Uterus (tissue), 4 donors: ENCODE measurements at places on chromosomes 7 and 10.
A peak's percentile ranks its signal among the peaks of the same experiment; 100 is the strongest.

DNA sequence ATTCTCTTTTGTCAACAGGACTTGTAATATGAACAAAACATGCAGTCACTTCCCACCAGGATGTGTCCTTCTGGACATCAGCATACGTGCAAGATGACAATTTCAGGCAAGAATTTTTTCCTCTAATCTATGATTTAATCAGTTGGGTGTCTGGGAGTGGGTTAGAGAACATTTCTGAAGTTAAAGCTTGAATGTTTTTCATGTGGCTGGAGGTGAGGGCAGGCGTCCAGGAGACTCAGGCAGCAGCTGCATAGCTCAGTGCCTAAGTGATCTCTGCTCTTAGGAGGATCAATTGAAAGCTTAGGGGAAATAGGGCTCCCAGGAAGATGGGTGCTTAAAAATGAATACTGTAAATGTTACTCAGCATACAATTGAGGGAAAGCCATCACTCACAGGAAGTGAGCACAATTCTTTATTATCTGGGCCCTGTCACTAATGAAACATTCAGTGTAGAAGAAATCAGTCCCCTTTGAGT is 457.6 kb upstream of the KLF6 start:
- peak; percentile 45 for DNase-seq

- no peak for DNase-seq
Measured at GRCh38 chr7:96663871-96664445, 45.7 kb downstream of the SEM1 start.

GRCh38 chr10:126021833-126022500 is 125.6 kb downstream of the FANK1 start:
- no peak for DNase-seq

GRCh38 chr7:50539725-50540124 is 25.5 kb downstream of the DDC start:
- DNase-seq = no peak

DNA sequence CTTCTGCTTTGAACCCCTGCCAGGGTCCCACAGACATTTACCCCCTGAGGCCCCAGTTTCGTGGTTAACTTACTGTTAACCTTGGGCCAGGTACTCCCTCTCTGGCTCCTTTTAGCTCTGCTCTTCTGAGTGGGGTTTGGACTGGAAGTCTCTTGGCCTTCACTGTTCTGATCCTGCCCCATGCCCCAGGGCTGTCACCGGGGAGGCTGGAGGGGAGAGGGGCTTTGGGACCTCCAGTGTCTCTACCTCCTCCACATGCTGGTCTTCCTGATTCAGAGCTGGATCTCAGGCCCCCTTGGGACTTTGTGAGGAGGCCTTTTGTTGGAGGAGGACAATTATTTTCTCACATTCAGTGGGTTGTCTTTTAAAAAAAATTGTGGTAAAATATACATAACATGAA is 12.7 kb upstream of the PALD1 start:
- DNase-seq = no peak

DNA sequence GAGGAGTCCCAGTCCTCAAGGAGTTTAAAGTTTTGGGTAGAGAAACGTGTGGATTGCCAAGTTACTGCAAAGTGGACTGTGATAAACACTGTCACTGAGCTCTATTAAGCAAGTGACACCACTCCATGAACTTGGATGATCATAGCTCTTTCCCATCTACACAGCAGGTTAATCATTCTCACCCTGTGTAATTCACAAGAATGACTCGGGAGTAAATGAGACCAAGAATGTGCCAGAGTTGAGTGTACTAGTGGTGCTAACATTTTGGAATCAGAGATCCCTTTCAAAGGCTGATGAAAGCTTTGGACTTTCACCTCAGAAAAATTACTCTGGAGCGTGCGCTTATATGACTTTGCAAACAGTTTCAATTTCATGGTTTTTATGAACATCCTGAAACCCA is 80.8 kb downstream of the RBM20 start:
- no peak for DNase-seq

DNA sequence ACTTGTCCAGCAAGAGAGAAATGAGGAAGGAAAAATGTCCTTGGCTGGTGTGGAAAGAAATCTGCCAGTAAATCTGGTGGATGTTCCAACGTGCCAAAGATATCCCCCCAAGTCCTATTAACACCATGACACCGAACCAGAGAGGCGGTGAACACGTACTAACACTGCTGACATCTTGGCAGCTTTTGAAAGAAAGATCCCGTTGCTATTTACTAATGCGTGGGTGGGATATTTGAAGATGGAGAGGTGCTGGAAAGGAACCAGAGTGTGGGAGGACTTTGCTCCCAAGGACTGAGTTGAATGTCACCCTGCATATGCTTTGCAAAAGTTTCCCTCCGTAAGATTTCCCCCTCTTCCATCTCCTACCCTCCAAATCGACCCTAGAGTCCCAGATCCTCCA is 7.9 kb downstream of the CCDC3 start:
- DNase-seq = no peak

DNA sequence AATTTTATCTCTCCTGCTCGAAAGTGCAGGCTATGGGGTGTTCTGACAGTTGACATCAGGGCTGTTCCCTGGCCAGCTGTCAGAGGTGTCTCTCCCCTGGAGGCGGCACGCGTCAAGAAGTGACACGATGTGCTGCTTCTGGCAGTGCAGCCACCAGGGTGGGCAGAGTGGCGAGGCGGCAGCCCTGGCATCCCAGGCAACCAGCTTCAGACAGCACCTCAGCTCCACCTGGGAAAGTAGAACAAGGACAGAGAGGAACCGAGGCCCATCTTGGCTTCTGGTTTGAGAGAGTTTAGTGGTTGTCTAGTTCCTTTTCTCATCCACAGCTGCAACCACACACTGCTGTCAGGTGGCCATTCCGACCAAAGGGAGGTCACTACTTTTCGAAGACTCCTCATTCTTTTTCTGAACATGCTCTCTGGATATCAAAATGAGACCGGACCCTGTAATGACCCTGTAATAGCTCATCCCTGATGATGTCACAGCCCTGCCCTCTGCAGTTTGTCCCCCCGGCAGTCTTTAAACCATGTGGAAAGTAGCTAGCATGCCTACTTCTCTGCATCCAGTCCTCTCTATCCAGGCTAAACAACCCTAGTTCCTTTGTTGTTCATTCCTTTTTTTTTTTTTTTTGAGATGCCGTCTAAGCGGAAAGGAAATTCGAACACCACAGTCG is 381.0 kb upstream of the NRP1 start:
- no peak for DNase-seq

GRCh38 chr7:106731187-106731586 is 70.2 kb upstream of the CCDC71L start:
- no peak for DNase-seq

DNA sequence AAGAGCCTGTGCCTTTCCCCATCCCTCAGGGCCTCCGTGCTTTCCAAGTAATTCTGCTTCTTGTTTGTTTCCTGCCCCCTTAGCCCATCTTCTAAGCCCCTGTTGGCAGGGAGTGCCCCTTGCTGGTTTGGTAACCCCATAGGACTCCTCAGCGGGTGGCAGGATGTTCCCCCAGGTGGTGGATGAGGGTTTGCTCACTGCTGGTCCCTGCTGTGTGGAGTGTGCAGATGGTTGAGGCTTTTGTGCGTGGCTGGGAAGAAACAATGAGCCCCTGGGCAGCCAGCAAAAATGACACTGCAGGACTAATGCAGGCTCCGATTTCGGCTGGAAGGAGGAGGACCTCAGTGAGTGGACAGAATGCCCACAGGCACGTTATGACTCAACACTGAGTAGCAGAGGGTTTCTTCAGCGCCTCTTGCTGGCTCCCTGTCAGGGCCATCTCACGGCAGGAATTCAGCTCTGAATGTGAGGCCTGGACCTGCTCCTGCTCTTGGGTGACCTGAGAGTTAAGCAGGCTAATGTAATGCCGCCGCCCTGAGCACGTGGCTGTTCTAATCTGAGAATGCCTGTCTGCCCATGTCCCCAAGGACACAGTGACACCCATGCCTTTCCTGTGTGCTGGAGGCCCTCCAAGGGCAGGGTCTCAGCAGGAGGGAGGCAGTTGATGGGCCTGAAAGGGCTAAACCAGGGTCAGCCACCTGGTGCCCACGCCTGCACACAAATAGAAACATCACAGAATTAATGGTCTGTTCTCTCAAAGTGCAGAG is 16.6 kb downstream of the BAG3 start:
- peak; percentile 67 for DNase-seq

DNA sequence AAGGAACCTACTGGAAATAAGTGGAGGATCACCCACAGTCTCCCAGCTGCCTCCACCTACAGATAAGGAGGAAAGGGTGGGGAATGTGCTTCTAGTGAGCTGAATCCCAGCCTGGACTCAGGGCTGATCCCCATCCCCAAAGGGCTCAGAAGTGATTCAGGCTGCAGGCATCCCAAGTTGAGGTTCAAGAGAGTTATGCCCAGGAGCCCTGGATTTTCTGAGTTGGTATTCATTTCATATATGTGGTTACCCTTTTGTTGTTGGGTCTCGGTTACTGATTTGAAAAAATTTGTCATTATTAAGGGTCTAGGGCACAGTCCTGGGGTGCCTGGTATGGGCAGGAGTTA is 30.0 kb upstream of the SRGN start:
- no peak for DNase-seq

DNA sequence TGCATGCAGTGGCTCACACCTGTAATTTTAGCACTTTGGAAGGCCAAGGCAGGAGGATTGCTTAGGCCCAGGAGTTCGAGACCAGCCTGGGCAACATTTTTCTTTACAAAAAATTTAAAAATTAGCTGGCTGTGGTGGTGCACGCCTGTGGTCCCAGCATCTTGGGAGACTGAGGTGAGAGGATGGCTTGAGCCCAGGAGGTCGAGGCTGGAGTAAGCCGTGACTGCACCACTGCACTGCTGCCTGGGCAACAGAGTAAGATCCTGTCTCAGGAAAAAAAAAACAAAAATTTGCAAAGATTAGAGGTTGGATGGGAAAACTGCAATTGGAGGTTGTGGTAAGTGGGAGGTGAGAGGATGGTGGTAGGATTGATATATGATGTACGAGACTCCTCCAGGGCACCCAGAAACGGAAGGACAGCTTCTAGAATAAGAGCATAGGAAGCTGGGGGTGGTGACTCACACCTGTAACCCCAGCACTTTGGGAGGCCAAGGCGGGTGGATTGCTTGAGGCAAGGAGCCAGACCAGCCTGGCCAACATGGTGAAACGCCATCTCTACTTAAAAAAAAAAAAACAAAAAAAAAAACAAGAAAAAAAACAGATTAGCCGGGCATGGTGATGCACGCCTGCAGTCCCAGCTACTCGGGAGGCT is 19.1 kb upstream of the PARP12 start:
- DNase-seq = no peak

GRCh38 chr10:17176091-17176490 is 25.4 kb downstream of the TRDMT1 start:
- DNase-seq = no peak

DNA sequence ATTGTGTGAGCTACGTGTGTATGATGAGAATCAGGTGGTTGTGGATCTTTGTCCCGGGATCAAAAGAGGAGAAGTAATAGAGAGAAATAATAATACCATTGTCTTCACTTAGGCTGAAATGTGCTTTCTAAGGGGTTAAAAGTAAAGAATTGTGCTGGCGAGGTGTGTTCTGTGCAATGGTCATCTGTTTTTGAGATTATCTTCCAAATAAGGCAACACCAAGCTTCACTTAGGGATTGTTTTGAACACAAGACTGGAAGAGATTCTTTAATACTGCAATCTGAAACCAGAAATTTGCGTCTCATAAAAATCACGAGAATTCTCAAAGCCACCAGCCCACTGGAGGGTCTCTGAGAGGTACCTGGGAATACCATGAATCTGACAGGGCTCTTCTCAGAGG is 84.2 kb downstream of the ARID5B start:
- DNase-seq = no peak

GRCh38 chr10:101291331-101292193 is 62.3 kb upstream of the LBX1 start:
- DNase-seq = no peak

- no peak for DNase-seq
Measured at GRCh38 chr7:101687081-101687480, 58.0 kb upstream of the MYL10 start.

- DNase-seq = no peak
Measured at GRCh38 chr10:120360571-120360970, 96.5 kb upstream of the PLPP4 start.

- no peak for DNase-seq
Measured at GRCh38 chr7:20268824-20269223, 51.6 kb upstream of the MACC1 start.

DNA sequence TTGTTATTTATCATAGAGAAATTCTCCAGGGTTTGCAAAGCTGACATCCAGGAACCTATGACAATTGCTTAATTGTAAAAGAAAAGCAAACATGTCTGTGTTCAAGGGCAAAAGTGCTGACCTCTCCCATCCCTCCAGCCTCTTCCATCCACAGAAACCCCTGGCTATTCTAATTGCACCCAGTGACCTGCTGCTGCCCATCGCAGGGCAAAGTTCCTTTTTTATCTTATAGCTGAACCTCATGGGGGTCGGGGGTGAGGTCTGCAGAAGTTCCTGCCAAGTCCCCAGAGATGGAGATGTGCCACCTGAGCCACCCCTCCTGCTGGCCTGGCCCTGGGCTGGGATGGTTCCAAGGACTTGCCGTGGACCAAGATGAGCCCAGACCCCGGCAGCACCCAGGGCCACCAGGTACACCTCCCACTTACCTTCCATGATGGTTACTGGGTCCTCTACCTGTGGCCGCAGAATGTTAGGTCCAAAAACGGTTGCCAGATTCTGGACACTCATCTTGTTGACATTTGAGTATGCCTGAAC is 146.5 kb downstream of the MAPK8 start:
- DNase-seq = no peak

- DNase-seq = no peak
Measured at GRCh38 chr7:99102361-99102760, 41.5 kb downstream of the SMURF1 start.

GRCh38 chr10:72322030-72322279 is 32.8 kb downstream of the DNAJB12 start:
- no peak for DNase-seq

DNA sequence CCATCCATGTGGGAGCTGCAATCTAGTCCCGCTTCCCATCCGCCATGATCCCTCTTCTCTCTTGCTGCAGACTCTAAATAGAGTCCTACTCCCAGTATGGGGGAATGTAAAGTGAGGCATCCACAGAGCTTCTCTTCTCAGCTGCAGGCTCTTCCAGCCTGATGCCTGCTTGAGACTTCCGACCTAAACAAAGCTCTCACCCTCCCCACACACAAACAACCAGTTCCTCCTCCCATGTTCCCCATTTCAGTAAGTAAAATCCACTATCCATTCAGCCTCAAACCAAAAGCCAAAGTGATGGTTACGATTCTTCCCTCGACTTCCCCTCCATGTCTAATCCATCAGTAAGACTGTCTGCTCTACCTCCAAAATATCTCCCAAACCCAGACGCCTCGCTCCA is 108.2 kb upstream of the NFE2L3 start:
- no peak for DNase-seq

- no peak for DNase-seq
Measured at GRCh38 chr7:16063716-16064675, 357.3 kb downstream of the CRPPA start.

GRCh38 chr7:144812379-144813283 is 23.2 kb downstream of the TPK1 start:
- no peak for DNase-seq

- DNase-seq = no peak
Measured at GRCh38 chr7:96238976-96239766, 82.7 kb downstream of the SLC25A13 start.
